ENCODE measurements at places on chromosomes 5 and 9.

GRCh38 chr5:174418809-174419539 lies 305.4 kb upstream of the MSX2 start:
- DNase-seq = no peak

DNA sequence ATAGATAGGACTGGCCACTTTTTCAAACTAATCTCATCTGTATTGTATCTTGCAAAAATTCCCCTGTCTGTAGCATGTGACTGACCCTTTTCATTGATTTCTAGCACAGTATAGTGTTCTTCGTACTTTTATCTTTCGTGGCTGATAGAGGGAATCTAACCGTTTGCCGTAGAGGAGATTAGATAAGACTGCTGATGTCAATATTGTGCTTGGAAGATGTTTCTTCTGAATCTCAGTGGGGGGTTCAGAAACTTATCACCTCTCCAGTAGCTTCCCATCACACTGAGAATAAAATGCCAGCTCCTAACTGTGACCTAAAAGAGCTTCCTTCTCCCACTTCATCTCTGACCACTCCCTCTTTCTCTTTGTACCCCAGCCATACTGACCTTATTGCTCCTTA lies 25.4 kb upstream of the ALDOB start:
- no peak for DNase-seq

DNA sequence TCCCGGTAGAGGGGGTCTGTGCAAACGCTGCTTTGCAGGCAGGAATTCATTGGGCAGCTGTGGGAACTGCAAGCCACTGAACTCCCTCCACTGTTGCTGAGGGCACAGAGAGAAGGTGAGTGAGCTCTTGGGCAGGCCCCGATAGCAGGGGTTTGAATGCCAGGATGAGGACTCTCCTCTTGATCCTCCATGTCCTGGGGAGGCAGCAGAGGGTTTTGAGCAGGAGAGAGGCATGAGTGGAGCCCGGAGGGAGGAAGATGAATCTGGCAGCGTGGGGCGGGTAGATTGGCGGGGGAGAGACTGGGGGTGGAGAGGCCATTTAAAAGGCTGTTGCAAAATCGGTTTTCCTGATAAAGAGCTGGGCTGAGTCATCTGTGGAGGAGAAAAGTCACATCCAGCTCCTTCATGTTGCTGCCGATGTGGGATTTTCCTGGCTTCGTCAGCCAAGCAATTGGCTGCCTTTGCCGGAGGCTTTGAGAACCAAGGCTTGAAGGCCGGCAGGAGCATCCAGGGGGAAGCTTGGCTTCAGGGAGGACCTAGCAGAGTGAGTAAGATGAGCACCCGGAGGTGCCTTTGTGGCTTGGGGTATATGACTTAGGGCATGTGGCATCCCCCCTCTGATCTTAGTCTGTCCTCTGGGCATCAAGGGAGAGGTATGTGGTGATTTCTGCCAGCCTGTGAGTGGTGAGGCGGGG lies at the start of gene SYNPO:
TSS of gene SYNPO (plus strand) at position 350 of the 695 bp plus-strand sequence. CDS start 7,616 bp downstream, outside the sequence.
- DNase-seq = peak; percentile 52

DNA sequence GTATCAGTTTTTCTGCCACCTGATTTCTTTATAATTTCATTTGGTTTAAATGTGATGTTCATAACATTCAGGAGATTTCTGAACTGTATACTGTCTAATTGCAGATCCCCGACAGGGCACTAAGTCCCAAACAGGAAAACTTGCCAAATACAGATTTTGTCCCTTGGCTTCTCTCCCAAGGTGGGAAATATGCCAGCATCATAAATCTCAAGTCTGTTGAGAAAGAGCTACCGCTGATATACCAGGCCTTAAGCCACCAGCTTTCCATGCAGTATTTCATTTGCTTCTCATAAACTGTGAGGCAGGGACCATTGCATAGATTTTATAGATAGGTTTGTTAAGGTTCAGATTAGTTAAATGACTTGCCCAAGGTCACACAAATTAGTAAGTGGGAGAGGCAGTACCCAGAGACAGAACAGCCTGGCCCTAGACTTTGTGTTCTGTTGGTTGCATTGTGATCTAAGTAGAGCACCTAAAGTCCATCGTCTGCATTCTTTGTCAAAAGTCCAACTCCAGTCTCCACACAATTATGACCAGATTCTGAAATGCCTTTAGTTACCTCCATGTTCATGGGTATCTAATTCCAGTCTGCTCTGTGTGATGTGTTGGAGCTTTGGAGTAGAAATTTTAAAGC lies 16.2 kb downstream of the GPR21 start:
- no peak for DNase-seq

GRCh38 chr9:22342491-22343217 lies 104.0 kb upstream of the DMRTA1 start:
- DNase-seq = no peak

DNA sequence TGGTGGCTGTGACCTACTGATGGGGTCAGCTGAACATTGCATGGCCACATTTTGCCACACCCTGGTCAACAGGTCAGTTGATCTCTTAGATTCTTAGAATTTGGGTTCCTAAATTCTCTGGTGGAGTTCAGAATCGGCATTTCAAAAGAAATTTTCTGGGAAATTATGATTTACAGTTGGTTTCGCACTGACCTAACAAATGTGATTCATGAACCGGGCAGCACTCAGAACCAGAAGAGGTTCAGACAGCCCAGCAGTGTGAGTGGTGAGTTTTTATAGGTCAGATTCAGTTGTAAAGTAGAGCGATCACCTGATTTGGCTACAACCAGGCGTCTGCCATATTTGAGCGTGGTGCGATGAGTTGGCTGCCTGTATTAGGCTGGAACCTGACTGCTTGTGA lies 163.7 kb upstream of the GAS1 start:
- no peak for DNase-seq

- no peak for DNase-seq
These were observed 274.0 kb upstream of the DAPK1 start for GRCh38 chr9:87223392-87224246.

DNA sequence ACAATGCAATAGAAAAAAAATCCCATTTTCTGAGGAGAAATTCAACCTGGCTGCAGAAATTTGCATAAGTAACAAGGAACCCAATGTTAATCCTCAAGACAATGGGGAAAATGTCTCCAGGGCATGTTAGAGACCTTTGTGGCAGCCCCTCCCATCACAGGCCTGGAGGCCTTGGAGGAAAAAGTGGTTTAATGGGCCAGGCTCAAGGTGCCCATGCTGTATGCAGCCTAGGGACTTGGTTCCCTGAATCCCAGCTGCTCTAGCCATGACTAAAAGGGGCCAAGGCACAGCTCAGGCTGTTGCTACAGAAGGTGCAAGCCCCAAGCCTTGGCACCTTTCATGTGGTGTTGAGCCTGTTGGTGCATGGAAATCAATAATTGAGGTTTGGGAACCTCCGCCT lies 66.5 kb downstream of the ALDH1A1 start:
- DNase-seq = no peak

GRCh38 chr5:126428421-126428820 lies 5.2 kb downstream of the GRAMD2B start:
- no peak for DNase-seq

- no peak for DNase-seq
These were observed 16.7 kb upstream of the TNFSF8 start for GRCh38 chr9:114947058-114947457.

DNA sequence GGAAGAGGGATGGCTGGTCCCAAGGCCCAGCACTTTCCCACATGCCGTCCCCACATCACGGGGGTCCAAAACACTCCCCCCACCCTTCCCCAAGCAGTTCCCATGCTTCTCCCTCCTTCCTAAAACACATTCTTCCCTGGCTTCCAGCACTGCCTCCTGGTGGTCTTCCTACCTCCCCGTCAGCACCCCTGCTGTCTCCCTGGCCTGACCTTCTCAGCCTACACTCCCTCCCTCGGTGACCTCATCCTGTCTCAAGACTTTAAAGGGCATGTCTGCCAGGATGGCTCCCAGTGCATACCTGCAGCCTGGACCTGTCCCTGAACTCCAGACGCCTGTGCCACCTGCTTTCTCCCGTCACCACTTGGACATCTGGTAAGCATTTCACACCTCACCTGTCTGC lies 4.3 kb upstream of the NCS1 start:
- no peak for DNase-seq
